ENCODE measurements at places on chromosomes 2 and 18.

DNA sequence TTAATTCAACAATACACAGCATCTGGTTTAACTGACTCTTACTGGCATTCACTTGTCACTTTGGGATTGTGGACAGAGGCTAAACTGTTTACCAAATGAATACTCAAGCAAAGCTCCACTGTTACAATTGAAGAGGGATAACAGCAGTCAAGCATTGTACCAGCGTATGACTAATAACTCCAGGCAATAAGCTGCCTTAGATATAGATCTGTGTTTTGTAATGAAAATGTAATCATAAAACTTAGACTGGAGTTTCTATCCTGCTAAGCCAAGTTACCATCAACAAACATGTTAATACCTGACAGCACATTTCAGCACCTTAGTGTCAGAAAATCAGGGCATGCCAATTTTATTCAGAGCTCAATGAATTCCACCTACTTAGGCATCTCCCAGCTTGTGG, 889.5 kb downstream of the EPHA4 start:
- no peak for DNase-seq

- DNase-seq = peak; percentile 53
Measured at GRCh38 chr2:240997856-240998705, at the start of gene SNED1. TSS of gene SNED1 (plus strand) at chr2:240998618. CDS start at chr2:240998838, 220 bp downstream.

GRCh38 chr18:80154293-80154692, 45.2 kb downstream of the ADNP2 start:
- DNase-seq = no peak

DNA sequence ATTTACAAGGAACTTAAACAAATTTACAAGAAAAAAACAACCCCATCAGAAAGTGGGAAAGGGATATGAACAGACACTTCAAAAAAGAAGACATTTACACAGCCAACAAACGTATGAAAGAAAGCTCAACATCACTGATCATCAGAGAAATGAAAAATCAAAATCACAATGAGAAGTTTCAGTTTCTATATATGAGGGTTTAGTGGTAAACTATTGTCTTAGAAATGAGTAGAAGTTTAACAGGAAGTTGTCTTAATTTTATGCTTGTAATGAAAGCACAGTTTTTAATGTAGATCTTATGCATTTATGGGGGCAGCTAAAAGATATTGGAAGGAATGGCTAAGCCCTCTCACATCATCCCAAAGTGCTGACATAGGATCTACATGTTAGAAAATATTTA, 325.4 kb downstream of the ERBB4 start:
- DNase-seq = no peak

DNA sequence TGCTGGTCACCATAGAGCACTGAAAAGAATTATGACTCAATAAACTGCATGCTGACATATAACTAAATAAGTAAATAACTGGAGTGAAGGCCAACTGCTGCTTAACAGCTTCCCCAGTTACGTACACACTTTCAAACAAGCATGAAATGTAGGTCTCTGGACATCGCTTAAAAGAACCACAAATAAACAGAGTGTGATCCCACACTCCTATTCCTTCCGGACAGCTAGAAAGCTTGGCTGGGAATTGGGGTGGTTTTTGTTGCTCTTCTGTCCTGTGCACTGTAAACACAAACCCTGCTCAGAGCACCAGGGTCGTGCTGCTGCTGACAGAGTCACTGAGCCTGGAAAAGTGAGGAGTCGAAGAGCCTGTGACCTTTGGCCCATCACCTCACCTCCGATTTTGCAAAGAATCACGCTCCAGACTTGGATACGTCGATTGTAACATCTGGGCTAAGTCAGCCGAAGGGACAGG, 162.7 kb upstream of the NT5C1B start:
- no peak for DNase-seq

DNA sequence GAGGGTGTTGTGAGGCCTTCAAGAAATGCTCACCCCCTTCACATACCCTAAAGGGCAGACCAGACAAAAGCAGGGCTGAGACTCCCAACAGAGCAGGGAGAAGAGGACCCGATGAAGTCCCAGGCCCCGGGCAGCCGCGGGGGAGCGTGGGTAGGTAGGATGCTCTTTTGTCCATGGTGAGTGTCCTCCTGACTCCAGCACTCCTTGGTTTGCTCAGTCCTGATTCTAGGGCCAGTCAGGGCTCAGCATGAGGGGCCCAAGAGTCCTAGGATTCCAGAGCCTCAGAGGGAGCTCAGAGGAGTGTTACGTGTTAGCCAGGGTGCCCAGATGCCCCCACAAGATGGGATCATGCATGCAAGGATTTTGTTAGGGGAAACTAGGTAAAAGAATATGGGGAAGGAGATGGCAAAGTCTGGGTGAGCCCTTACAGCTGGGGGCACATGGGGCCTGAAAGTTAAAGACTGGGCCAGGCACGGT, 64.8 kb downstream of the SMAD7 start:
- DNase-seq = no peak

DNA sequence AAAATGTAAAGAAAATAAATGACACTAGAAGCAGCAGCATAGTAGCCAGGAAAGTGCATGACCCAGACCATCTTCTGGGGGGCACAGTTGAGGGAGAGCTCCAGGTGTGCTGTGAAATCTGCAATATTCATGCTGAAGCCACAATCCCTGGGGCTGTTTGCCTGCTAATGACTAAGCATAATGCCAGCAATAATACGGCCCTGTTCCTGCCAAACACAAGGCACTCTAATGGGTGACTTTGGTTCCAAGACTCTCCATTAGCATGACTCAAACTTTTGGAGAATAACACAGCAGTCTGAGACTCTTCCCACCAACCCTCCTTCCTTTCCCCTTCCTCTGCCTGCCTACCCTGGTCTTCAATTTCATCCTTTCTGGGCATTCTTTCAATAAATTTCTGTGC, 77.9 kb upstream of the DOCK10 start:
- no peak for DNase-seq

DNA sequence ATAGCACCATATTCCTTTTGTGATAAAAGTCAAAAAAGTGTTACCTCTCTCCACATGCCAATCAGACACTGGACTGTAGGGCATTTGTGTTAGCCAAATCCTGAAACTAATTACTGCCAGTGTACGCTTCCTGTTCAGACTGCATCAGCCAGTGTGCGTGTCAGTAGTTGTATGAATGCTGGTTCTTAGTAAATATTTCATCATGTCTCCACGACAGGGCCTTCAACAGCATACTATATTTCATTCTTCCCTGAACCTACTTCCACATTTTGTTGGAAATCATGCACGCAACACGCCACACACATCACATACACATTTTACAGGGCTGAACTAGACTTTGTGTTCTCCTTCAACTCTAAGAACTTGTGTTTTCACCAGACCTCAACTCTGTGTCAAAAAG, 77.5 kb downstream of the EPB41L3 start:
- DNase-seq = peak; percentile 16

DNA sequence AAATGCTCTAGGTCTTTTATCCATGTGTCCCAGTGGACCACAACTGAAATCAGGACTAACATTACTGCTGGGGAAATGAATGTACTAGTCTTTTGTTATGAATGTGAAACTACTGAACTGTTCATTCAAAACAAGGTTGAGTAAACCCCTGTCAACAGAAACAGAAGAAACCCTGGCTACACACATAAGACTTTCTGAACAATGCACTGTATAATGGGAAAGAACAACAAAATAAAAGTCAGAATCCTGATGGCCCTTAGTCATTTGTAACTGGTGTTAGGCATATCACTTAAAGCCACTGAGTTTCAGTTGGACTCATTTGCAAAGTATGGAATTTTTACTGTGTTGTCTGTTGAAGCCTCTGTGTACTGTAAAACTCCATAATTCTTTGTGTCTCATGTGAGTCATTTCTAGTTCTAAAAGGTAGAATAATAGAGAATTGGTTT, 77.0 kb upstream of the UBXN4 start:
- peak; percentile 97 for DNase-seq

DNA sequence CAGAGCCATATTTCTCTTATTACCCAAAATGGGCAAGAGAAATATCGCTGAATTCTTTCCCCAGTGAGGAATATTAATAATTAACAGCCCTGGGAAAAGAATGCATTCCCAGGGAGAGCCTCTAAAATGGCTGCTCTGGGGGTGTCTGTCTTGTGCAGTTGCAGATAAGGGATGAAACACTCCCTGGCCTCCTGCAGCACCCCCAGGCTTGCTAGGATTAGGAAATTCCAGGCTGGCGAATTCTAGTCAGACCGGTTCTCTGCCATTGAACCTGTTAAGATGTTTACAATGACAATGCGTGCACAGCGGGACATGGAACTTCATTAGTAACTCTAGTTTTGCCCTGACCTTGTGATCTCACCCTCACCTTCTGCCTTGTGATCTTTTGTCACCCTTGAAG, 24.5 kb downstream of the MRPL30 start:
- DNase-seq = no peak

DNA sequence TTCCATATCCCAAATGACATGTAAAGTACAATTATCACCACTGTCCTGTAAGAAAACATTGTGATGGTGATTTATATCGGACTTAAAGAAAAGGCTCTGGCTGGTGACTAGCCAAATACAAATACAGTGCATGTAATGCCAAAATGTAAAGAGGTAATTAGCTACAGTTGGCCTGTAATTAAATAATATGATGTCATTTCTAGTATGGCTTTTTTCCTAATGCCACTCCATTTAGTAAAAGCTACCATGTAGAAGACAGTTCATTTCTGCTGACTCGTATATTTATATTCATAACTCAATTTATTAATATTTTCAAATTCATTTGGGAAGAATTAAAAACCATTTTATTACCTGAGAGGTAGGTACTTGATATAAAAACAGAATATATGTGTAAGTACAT, 815.7 kb downstream of the ERBB4 start:
- DNase-seq = no peak

DNA sequence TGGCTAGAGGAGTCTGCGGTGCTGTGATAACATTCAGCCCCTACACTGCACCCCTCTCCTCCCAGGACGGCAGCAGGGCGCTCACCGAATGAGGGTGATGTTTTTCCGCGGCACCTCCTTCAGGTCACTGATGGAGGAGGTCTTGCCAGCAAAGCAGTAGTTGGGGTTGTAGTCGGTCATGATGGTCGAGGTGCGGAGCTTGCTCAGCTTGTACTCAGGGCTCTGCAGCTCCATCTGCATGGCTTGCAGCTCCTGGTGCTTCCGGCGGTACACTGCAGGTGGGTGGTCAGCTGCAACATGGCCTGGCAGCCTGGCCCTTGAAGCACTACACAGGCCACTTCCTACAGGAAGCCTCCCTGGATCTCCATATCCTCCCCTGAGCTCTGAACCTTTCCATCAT, 108.0 kb downstream of the CLIP4 start:
- DNase-seq = no peak

DNA sequence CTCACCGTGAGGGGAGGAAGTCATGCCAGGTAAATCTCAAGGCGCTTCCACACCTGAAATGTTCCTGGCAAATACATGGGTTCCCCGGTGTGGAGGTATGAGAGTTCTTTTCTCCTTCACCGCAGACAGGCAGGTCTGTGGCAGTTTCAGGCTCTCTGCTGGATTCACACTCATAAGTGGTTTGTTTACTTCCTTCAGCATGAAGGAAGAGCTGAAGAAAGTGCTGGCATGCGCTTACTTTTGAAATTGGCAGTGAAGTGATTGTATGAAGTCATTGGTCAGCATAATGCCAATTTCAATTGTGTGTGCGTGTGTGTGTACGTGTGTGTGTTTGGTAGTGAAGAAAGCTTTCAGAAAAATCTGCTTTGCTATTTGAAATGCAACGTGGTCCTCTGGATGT, 43.4 kb downstream of the RNF144A start:
- DNase-seq = no peak

DNA sequence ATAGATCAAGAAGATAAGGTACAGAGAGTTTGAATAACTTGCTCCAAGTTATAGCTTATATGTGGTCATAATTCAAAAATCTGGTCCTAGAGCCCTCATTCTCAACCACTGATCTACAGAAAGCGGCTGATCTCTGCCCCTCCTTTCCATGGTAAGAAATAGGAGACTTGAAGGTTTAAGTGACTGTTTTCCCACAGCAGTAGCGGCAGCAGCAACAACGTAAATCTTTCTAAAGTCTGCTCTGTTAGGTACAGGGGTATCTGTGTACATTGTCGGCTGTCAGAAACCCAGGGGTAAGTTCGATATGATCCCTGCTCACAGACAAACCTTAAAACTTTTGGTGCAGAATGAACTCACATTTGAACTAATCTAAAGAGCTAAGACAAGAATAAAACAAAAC, 105.4 kb downstream of the EPHA4 start:
- DNase-seq = no peak

DNA sequence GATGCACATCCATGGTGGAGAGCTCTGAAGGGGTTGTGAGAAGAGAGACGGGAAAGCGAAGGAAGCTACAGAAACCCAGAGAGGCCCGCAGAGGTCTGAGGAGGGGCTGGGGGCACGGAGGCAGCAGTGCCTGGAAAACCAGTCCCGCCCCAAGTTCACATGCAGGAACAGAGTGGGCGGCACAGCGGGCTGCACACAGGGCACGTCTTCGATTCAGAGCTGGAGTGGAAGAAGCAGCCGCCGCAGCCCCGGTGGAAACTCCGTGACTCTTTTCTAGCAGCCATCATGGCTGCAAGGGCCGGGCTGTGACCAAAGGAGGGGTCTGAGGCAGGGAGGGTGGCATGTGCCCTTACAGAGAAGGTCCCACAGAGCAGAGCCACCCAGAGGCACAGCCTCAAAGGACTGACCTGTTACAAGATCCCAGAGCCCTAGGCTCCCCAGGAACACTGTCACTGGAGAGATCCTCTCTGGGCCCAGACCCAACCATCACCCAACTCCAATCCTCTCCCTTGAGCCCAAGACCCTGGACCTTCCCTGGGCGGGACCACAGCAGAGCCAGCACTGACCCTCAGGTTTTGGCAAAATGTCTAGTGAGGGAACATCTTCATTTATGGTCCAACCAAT, 10.7 kb downstream of the PRKAG3 start:
- DNase-seq = no peak

DNA sequence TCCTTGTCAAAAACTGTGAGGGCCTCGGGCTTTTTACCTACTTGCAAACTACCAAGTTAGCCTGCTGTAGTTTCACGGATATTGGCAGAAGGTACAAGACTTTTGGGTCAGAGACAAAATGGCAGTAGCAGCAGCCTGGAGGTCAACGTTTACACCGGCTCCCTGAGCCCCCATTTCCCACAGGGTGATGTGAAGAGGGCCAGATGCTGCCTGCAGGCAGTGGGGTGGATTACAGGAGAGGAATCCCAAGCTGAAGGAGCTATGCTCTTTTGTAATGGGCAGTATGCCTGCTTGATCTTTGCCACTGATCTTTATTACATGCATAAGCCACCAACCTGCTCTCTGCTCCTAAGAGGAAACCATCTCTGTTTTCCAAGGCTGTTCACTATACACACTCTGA, 29.5 kb upstream of the SP5 start:
- no peak for DNase-seq

DNA sequence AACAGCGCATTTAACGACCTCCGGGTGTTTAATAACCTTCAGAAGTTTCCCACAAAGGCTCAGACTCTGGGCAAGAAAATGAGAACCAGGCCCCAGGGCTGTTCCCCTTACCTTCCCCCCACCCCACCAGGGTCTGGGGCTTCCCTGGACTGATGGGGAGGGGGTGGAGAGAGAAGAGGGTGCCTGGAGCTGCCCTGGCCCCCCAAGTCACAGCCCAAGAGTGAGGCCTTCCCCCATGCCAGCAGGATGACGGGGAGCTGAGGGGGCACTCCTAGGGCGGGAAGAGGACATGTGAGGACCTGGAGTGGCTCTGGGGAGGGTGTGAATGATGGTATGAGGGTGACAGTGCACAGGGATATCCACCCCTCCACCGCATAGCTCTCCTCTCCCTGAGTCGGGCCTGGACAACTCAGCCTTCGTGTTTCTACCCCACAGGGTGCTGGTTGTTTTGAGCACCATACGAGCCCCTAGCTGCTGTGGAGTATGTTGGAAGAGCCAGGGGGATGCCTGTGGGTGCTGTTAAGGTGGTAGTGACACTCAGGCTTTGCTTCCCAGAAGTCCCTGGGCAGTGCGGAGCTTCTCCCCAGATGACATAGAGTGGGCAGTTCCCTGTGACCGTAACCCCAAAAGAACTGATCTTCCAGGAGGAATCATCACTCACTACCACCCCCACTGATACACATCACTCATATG, 3.9 kb downstream of the PKDCC start:
- no peak for DNase-seq

Measured in NCI-H1930 (cell line).